ENCODE measurements at places on chromosomes 6 and 20. TPM values are rescaled to one million over a fixed set of nuclear protein-coding genes. Genes with fewer than 3 reads are reported as not detected.

The VSTM2L gene
- 0.54 TPM for polyA plus RNA-seq

The C2 gene
- polyA plus RNA-seq, result 0.23 TPM

The HMGN3 gene
- 956 TPM for polyA plus RNA-seq

- no peaks in the 10 kb centered on the region for H3K27me3 ChIP-seq
- no peaks in the 10 kb centered on the region for H3K4me1 ChIP-seq
- peak; percentile 85 for DNase-seq
These were observed 59.9 kb downstream of the MACROD2 start for GRCh38 chr20:14055127-14055742.

GRCh38 chr6:11143394-11144371 is 32.2 kb upstream of the ERVFRD-1 start:
- H3K4me1 ChIP-seq, result peaks cover 17% of the 10 kb centered on the region
- DNase-seq, result no peak
- no peak overlapping the region for H3K27ac ChIP-seq
- no peaks in the 10 kb centered on the region for H3K36me3 ChIP-seq
- H3K27me3 ChIP-seq, result no peaks in the 10 kb centered on the region
- H3K4me3 ChIP-seq, result no peak overlapping the region

GRCh38 chr20:24165301-24166122 is 176.9 kb upstream of the GGTLC1 start:
- H3K36me3 ChIP-seq, result no peaks in the 10 kb centered on the region
- no peak for DNase-seq
- H3K27ac ChIP-seq, result no peak overlapping the region
- H3K27me3 ChIP-seq, result no peaks in the 10 kb centered on the region
- no peak overlapping the region for H3K4me3 ChIP-seq

DNA sequence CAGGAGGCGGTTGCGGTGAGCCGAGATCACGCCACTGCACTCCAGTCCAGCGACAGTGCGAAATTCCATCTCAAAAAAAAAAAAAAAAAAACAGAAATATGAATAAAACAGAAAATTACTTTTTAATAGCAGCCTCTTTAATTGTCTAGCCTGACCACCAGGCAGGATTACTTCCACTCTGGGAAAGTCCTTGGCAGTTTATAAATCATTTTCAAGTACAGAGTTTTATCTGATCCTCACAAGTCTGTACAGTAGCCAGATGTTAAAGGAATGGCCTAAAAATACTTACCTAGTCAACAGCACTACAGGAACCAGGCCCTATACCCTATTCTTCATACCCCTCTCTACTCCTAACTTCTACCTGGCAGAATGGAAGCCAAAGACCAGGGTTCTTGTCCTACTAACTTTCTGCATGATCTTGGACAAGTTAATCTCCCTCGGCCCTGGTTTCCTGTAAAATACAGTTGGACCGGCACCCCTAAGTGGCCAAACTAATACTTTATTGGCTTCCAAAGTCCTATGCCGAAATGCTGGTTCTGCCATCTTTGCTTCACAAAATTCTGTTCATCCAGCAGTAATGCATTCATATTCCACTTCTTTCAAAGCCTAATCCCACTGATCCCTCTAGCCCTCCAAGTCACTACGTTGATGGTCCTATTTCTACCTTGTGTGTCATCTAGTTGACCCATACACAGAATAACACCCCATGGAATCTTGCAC is 1.9 kb downstream of the EIF2S2 start:
- H3K4me3 ChIP-seq, result peak overlapping the region; percentile 89
- no peaks in the 10 kb centered on the region for H3K27me3 ChIP-seq
- H3K27ac ChIP-seq, result no peak overlapping the region
- peaks cover 24% of the 10 kb centered on the region for H3K36me3 ChIP-seq
- H3K4me1 ChIP-seq, result peaks cover 17% of the 10 kb centered on the region

DNA sequence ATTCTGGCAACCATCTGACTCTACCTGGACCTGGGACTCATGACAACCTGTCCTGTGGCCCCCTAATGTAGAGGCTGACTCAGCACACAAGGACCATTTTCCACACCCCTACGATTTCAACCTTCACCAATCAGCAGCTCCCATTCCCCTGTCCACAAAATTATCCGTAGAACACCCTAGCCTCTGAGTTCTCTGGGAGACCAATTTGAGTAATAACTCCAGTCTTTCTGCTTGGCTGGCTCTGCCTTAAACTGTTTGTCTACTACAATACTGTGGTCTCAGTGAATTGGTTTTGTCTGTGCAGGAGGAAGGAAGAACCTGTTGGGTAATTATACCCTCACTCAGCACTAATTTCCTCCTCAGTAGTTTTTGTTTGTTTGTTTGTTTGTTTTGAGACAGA is 99.3 kb upstream of the MRPS10 start:
- no peak overlapping the region for H3K27ac ChIP-seq
- H3K36me3 ChIP-seq, result no peaks in the 10 kb centered on the region
- no peak overlapping the region for H3K4me3 ChIP-seq
- DNase-seq, result no peak
- peaks cover 33% of the 10 kb centered on the region for H3K4me1 ChIP-seq

DNA sequence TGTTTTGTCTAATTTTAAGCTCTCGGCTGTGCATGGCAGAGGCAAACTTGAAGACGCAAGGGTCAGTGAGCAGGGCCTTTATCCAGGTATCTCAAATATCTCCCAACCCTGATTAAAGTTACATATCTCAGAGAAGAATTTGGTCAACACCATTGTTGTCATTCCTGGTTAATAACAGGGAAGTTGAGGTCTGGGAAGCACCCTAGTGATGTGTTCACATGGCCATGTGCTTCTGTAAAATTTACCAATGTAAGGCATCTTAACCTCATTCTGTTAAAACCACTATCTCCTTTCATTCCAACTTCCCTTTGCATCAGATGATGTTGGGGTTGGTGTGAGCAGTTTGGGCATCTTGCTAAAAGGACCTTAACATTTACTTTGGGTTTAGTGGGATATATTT is 4.0 kb upstream of the FAM110A start:
- peaks cover 8% of the 10 kb centered on the region for H3K4me1 ChIP-seq
- H3K36me3 ChIP-seq, result no peaks in the 10 kb centered on the region
- H3K27me3 ChIP-seq, result peaks cover 7% of the 10 kb centered on the region
- no peak overlapping the region for H3K4me3 ChIP-seq
- no peak for DNase-seq

DNA sequence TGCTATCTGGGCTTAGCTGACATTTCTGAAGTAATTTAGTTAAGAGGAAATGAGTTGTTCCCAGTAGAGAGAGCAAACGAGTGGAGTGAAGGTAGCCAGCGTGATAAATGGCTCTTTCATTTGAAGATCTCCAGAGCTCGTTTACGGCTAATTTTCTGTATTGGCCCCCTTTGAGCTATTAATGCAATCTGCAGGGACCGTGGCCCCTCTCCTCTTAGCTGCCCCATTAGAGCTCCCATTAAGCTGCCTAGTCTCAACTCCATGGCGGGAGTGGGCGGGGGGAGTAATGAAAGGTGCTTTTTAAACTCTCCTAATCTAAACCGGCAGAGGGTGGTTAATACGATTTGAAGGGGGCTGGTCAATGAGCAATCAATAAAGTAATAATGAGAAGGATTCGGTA is 12.5 kb downstream of the TFAP2B start:
- no peak for DNase-seq
- peaks cover 80% of the 10 kb centered on the region for H3K4me1 ChIP-seq
- H3K27me3 ChIP-seq, result peaks cover 100% of the 10 kb centered on the region
- no peak overlapping the region for H3K27ac ChIP-seq
- no peaks in the 10 kb centered on the region for H3K36me3 ChIP-seq
- H3K4me3 ChIP-seq, result no peak overlapping the region

DNA sequence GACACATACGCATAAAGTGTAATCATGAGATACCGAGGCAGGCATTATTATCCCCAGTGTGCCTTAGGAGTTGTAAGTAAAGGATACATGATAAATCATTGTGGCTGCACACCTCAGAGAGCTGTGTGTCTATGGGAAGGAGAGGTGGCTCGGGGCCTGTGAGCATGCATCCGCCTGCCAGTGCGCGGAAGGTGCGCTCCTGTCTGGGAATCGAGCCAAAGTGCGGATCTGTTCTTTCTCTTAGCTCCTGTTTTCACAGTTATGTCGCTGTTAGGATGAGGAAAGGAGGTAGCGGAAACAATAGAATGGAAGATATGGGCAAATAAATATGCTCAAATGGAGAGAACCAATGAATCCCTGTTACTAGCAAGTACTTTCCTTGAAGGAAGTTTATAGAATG is 98.0 kb downstream of the ANKRD6 start:
- H3K36me3 ChIP-seq, result no peaks in the 10 kb centered on the region
- no peak overlapping the region for H3K27ac ChIP-seq
- no peaks in the 10 kb centered on the region for H3K27me3 ChIP-seq
- DNase-seq, result no peak
- H3K4me3 ChIP-seq, result no peak overlapping the region

Measured in GM23338 (cell line).